Stimulated activated CD8-positive, alpha-beta memory T cell treated with anti-CD3 and anti-CD28 coated beads, Interleukin-4, amount 100 ng/mL, for 48 hours (primary cell): ENCODE measurements at places on chromosomes 4 and X.
A peak's percentile ranks its signal among the peaks of the same experiment; 100 is the strongest.

DNA sequence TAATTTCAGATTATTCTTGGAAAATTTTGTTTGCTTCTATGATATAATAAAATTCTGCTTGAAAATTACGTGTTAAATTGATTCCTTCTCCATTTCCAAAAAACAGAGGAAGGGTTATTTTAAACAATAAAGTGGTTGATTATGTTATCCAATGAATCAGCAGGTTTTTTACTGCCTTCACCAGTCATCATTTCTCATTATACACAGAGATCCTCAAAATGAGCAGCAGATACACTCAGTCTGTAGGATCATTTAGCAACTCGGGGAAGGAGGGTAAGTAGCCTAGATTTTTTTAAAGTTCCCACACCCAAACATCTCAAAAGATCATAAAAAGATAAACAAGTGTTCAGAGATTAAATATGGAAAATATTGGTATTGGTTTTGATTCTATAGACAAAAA, 6.8 kb upstream of the TMEM144 start:
- no peak for DNase-seq

DNA sequence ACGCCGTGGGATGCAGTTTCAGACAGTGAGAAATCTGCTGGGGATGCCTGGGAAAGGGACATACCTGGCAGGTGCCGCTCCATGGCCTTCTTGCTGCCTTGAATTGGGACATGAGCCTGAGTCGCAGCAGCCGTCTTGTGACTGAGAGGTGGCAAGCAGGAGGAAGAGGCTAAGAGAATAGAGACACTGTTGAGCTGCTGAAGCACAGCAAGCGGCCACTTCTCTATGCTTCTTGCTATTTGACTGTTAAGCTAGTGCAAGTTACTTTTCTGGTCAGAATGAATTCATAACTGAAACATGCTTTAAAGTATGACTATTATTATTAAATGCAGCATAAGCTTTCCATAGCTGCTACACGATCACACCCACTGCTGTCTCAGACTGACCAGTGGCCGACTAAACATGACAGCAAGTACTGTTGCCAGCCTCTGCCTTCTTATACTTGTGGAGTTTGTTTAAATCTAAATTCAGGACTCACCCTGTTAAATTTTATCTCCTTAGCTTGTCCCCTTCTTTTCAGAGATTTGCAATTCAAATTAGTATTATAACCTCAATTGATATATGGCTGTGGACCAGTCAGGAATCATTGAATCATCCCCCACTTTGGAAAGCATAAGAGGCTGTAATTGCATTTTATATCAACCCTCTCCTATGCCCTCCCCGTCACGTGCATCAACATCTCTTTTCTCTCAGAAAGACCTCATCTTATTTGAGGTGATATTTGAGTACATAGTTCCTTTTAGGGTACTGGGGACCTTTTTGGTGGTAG, 24.8 kb upstream of the ACSL1 start:
- DNase-seq = no peak

DNA sequence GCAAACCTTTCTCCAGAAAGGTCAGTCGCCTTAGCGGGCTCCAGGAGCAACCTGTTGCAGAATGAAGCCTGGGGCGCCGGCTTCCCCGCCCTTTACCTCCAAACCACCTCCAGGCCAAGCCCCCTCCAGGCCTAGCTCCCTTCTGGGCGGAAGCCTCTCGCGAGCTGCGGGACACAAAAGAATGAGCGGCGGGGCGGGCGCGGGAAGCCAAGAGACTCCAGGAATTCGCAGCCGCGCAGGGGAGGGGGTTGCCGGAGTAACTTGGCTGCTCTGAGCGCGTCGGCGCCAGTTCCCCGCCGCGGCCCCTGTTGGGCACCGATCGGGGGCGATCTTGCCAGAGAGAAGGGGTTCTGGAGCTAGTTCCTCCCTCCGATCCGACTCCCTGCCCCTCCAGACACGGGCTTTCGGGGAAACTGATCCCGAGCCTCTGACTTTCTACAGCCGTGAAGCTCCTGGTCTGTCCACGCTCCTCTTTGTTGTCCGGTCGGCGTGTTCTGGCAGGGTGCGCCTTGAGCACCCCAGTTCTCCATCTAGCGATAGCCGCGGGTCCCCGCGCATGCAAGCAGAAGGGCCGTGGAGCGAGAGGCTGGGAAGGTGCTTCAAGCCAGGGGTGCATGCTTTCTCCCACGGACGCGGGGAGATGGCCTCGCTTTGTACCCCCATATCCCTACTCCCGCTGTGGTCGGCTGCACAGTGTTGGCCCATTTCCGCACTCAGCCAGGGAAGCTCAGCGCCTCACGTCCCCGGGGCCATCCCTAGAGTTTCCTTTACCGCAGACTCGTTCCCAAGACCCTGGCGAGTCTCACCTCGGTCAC, 1.2 kb downstream of the PROM1 start:
- DNase-seq = peak; percentile 46

DNA sequence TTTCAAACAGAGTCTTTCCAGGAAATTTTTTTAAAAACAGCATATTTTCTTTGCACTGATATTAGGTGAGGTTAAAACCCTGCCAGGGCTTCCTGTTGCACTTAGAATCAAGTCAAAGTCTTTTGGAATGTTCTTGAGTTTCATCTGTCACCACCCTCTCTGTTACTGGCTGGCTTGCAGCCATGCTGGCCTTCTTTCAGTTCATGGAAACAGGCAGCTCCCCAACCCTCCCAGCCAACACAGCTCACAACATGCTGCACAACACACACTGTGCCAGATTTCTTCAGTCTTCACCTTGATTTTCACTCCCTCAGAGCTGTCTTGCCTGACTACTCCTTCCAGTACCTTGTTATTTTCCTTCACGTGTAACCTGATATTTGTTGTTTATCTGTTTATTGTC, 129.5 kb downstream of the KCNIP4 start:
- no peak for DNase-seq

- DNase-seq = no peak
Observed at GRCh38 chrX:49191574-49192011, 5.4 kb upstream of the PRICKLE3 start.
